NCI-H1436 treated with DMSO at 0.1 percent for 48 hours (cell line): ENCODE measurements at places on chromosomes 3 and 15.

- DNase-seq, result no peak
Observed at GRCh38 chr15:100526027-100526481, 2.7 kb downstream of the CERS3 start.

DNA sequence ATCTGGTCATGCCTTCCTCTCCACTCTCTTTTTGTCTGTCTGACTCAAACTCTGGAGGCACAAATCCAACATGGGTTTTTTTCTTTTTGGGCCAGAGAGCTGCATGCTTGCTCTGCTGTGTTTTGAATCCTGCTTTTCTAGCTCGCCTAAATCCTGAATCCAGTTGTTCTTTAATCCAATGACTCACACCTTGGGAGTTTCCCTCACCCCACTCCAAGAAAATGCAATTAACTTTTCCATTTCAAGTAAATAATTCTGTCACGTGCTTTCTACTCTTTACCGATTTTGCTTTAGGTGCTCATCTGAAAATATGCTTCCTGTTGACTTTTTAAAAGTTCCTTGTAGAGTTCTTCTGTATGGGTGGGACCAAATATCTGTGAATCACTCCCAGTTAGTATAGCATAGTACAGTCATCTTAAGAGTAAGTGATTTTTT, 47.6 kb downstream of the SLMAP start:
- no peak for DNase-seq

- no peak for DNase-seq
Observed at GRCh38 chr15:60423537-60423936, 25.8 kb upstream of the ANXA2 start.

DNA sequence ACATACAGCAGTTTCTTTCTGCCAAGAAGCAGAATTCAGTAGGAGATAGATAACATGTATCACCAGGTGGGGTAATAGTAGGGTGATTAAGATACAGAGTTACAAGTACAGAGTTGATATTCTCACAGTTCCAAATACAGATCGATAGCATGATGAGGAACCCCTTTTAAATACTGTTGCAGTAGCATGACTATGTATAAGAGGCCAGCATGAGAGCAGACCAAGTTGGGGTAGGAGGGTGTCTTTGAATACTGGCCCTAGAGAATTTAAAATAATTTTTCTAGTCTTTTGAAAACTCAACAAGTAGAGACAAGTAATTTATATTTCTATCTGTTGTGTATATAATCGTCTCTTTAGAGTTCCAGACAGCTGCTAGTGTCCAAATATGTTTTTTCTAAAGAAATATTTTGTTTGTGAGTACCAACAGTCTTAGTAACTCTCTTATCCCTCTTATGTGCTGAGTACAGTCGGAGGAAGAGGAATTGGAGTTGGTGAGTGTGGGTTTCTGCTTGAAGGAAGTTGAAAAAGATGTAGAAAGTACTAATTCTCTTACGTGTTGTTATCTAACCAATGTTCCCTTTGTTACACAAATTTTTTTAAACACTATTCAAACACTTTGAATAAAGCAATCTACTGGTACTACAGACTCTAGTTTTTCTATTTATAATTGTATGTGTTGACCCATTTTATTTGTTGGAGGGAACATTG, 30.2 kb downstream of the LYSMD4 start:
- DNase-seq, result no peak
